Activated CD4-positive, alpha-beta T cell treated with anti-CD3 and anti-CD28 coated beads, Interleukin-2, Interleukin-6, amounts not matched to agents 100 ng/mL and 50 ng/mL, durations not matched to agents 16 hours and 8 hours (primary cell): ENCODE measurements at places on chromosomes 11 and 22.
A peak's percentile ranks its signal among the peaks of the same experiment; 100 is the strongest.

DNA sequence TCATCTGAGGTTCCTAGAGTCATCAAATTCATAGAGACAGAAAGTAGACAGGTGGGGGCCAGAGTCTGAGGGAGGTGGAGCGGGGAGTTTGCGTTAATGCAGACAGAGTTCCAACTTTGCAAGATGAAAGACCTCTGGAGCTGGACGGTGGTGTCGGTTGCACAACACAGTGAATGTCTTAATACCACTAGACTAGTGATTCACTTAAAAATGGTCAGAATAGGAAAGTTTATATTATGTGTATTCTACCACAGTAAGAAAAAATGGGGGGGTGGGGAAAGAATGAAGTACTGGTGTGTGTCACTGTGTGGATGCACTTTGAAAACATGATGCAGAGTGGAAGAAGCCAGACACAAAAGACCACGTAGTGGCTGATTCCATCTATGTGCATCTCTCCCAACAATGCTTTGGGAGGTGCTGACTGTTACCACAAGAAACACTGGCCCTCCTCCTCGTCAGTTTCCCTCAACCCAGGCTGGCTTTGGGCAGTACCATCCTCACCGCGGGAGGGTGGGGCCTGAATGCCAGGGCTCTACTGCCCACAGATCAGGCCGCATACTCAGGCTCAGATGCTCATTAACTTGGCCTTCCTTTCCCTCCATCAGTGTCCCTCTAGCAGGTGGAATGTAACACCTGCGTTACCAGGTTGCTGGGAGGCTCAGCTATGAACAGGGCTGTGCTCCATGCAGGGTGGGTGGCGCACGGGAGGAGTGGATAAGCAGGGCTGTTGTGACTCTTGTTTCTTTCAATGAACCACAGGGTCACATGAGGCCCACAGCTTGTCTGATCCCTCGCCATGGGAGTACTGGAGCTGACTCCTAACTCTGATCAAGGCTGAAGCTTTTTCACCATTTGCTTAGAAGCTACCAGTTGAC is 297.0 kb downstream of the CTTN start:
- no peak for DNase-seq

DNA sequence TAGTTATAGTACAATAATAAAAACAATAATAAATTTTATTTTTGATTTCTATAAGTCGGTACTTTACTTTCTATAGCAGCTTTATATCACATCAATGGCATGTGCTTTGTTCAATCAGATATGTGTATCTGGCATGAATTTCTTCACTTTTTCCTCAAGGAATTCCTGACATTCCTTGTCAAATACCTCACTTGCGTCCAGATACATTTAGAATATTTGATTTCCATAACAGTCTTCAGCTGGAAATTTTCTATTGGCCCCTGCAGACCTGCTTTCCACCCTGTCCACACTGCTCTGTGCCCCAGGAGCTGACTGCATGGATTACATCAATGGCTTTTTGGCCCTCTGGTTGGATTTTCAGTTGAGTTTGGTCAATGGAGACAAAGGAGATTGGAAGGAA is 93.2 kb downstream of the FAR1 start:
- no peak for DNase-seq

- no peak for DNase-seq
Observed at GRCh38 chr22:36467042-36467810, 14.2 kb downstream of the TXN2 start.

DNA sequence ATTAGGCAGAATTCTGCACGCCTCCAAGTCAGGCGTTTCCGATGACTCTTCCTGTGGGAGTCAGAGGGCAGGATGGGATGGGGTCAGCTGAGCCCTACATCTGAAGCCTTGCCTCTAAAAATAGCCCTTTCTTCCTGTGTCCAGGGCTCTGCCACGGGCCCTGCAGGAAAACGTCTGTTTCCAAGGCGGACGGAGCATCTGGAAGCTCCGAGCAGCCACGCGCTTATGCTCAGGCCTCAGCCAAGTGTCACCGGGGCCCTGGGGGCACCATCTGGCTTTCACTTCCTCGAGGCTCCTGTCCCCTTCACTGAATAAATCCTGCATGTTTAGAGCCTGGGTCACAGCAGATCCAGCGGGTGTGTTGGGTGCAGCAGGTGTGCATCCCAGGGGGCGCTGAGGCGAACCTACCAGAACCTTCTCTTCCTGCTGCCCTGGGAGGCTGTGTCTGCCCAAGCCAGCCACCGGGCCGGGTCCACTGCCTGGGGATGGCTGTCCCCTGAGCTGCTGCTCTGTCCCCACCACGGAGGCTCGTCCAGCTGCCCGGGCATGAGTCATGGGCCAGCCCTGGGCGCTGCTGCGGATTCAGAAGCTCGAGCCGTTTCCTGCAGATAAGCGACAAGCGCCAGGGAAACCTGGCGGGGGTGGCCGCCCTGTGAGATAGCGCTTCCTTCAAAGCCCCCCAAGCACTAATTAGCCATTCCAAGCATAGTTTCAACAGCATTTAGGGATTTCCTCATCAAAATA is 32.0 kb upstream of the LINC01488 start:
- no peak for DNase-seq

GRCh38 chr11:117375960-117376359 is 48.3 kb downstream of the CEP164 start:
- no peak for DNase-seq

DNA sequence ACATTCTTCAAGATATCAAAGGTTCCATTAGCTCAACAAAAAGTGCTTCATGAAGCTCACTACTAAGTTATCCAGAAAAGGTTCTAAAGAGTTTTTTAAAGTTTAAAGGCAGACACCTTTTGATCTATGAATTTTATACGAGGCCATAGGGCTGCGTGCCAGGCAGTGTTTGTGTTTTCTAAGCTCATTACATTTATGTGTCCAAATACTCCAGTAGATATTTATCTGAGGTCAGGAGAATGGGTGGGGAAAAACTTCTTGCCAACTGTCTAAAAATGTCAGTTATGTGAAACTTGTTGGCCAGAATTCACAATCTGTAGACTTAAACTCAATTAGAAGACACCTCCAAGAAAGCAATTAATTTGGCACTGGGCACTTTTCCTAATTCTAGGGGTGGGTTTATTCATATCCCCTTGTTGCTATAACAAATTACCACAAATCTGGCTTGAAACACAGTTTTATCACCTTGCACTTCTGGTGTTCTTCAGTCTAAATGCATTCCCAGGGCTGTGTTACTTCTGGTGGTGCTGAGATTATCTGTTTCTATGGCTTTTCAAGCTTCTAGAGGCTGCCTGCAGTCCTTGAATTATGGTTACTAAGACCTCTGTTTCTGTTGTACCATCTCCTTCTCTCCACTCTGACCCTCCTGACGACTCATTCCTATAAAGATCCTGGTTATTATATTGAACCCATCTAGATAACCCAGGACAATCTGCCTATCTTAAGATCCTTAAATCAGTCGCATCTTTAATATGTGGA is 1030.4 kb upstream of the CNTN5 start:
- DNase-seq, result no peak

- peak; percentile 20 for DNase-seq
Observed at GRCh38 chr11:14413307-14414069, 54.5 kb upstream of the RRAS2 start.

- no peak for DNase-seq
Observed at GRCh38 chr11:92707173-92707619, 262.3 kb upstream of the MTNR1B start.

DNA sequence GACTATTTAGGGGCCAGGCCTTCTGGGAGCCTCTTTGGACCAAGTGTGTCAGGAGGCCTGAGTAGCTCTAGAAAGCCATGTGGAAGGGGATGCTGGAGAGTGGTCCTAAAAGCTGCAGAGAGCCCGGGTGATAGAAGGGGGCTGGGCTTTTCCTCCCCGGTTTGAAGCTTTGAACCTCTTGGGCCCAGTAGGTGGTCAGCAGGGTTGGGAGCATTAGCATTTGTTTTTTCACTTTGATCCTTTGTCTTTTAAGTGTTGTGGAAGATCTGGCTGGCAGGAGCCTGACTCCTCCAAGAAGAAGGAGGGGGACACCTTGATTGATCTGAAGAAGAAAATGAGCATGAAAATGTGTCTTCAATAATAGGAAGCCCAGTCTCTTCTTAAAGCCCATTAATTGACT is 596.6 kb downstream of the INSC start:
- DNase-seq, result no peak

GRCh38 chr11:65493367-65494176 is 5.3 kb upstream of the MALAT1 start:
- no peak for DNase-seq

GRCh38 chr11:44088871-44089270 is 6.6 kb upstream of the EXT2 start:
- no peak for DNase-seq

DNA sequence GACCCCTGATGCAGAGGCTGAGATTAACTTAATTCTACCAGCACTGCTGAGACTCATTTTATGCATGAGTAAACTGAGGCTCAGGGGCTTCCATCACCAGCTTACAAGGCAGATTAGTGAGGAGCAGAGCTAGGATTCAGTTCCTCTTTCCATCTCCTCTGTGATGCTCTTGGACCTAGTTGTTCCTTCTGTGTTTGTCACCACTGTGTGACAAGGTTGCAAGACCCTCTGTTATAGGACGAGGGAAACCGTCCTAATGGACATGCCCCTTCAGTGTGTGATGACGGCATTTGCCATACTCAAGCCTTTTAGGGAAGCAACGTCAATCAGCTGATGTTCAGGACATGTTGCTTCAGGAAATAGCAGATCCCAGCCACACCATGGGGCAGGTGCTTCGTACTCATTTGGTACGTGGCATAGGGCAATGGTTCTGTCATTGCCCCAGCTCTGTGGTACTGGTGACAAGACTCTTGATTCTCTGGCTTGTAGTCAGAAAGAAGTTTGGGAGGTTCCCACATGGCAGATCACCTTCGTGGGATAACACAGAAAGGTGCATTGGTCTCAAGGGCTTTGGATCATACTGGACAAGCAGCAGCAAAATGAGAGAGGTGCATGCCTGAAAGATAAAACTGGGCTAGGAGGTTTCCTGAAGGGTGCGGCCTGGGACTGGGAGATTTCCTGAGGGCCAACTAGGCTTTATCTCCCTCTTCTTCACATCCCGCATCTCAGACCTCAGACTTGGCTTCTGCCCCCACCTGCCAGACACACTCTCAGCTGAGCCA is 23.9 kb upstream of the CD44 start:
- no peak for DNase-seq

- no peak for DNase-seq
Observed at GRCh38 chr11:106400949-106401570, 323.6 kb downstream of the AASDHPPT start.

- DNase-seq, result no peak
Observed at GRCh38 chr22:27173530-27173929, 516.1 kb downstream of the MIAT start.

DNA sequence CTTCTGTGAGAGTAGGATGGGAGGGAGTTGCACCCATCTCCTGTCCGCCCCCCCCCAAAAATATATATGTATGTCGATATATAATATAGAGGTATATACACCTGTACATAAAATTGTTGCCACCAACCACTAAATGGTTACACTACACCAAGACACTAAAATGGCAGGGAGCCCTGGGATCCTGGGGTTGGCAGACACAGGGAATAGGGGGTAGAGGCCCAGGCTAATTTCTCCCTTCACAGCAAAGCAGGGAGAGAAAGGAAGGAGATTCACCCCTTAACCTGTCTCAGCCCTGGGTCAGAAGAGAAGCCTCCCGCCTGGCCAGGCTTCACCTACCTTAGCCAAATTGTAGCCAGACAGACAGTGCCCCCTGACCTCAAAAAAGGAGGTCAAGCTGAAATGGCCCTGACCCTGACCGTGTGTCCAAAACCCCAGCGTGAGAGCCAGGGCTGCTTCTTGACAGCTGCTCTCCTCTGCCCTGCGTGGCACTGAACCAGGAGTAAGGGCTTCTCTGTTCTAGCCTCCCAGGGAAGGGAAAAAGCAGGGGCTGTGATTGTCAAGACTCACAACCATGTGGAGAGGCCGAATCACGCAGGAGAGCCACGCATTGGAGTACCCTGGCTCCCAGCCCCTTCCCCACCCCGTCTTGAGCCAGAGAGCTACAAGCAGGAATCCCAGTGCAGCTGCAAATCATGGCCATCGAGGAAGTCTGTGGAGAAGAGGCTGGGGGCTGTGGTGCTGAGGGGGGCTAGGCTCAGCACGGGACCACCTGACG is 40.5 kb downstream of the SGSM3 start:
- DNase-seq, result no peak

- DNase-seq, result no peak
Observed at GRCh38 chr11:83475760-83476159, 189.6 kb upstream of the CCDC90B start.

DNA sequence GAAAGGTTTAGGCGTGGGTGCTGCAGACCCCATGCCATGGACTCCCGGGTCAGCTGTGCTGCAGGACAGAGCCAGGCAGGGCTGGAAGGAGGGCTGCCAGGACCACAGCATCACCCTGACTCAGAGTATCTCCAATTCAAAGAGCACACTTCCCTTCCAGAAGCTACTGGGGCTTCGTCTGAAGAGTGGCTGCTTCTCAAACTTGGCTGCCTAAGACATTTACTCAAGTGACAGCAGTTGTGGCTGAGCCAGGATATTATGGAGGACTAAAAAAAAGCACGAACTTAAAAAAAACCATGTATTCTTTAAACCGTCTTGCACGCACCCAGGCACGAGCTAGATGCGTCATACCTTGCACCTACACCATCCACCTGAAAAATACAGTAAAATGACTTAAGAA is 13.0 kb upstream of the BID start:
- no peak for DNase-seq

DNA sequence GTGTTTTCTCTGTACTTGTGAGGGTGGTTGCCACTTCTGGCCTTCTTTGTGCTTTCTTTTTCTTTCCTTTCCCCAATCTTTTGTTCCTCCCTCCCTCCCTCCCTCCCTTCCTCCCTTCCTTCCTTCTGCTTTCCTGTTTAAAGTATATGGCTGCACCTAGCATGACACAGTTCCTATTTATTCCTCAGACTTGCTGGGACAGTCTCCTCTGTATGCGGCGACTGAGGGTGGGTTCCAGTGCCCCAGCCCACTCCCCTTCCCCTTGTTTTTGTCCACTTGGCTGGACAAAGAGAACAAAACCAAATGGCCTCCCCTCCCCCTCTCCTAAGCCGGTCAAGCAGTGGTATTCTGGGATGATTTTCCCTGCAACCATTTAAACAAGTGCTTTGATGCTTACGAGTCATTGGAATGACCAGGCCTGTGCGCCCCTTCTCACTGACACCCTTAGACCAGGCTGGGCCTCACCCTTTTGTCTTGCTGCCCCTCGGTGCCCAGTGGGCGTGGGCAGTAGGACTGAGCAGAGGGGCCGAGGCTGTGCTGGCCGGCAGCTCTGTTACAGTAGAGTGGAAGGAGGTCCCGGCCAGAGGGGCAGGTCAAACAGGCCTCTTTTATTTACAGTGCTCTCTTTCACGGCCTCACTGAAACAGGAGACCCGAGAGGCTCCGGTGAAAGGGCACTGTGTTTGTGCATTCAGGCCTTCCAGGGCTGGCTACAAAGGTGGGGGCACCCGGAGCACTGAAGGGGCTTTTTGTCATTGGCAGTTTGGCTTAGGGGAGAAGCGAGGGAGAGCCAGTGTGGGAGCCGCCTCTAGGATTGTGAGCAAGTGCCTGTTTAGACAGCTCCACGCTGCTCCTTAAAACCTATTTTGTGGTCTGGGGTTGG is 32.2 kb downstream of the ZBTB16 start:
- no peak for DNase-seq

- DNase-seq, result no peak
Observed at GRCh38 chr11:55811067-55811466, at the start of gene OR5L1. Gene OR5L1, plus strand, starts transcription at chr11:55811367. Its CDS starts 100 bp downstream, at chr11:55811467.

- DNase-seq, result no peak
Observed at GRCh38 chr11:88293931-88294330, 43.6 kb downstream of the CTSC start.
